ENCODE measurements at places on chromosomes 1 and 21.

DNA sequence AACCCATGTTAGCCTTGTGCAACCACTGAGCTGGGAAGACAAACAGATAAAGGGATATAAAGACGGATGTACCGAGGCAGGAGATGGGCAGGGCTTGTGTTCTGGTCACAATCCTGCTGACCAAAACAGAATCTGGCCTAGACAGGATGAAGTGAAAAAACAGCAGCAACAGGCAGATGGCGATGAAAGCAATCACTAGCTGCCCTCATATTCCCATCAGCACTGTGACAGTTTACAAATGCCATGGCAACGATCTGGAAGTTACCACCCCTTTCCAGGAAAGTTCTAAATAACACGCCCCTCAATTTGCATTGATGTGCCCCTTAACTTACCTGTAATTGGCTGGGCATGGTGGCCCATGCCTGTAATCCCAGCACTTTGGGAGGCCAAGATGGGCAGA, 40.6 kb upstream of the CD46 start:
- peak; percentile 35 for DNase-seq

DNA sequence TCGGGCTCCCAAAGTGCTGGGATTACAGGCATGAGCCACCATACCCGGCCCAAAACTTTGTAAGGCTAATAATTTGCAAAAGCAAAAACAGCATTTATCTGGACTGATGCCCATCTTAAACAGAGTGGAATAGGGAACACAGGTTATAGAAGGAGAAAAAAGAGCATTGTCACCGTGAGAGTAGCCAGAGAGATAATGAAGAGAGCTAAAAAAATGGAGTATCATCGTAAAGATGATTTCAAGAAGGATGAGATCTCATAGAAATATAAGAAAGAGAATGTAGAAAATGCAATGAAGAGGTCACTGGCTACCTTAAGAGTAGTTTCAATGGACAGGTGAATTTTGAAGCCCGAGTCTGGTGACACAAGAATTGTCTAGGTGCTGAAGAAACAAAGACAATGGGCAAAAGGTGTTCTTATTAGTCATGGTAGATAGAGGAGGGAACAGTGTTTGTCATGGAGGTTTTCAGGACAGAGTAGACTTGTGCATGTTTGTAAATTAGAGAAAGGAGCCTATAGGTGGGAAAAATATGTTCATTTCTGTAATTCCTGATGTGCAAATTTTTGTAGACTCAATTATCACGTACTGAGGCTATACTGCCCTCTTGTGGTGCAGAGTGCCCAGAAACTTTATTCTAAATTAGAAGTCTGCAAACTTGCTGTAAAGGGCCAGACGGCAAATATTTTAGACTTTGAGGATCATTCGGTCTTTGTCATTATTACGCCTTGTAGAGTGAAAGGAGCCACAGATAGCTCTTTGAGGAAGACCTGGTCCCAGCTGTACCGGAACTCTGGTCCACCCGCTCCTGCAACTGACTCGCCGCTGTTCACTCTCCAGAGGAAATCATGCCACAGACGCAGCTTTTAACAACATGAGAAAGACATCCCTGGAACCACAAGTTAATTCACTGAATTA, 8.1 kb upstream of the TMEM183A start:
- DNase-seq: peak; percentile 24

DNA sequence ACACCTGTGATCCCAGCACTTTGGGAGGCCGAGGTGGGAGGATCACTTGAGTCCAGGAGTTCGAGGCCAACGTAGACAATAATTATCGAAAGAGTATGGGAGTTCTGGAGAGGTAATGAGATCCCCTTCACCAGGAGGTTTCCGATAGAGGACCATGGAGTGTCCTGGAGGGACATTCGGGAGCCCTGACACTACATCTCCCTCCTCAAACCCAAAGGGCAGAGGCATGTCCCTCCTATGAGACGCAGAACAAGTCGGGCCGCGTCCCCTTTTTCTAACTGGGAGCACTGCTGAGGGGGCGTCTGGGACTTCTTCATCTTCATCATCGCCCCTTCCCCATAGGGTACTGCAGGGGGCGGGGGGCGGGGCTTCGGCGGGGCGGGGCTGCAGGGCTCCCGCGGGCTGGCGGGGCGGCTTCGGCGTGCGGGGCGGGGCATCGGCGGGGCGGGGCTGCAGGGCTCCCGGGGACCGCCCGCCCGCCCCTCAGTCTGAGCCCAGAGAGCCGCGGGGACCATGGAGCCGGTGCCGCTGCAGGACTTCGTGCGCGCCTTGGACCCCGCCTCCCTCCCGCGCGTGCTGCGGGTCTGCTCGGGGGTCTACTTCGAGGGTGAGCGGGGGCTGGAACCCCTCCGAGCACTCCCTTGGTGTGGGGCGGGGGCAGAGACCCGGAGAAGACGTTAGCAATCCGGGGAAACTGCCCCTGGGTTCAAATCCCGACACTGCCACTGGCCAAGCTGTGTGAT, at the start of gene THEMIS2:
Gene THEMIS2 (plus strand): TSS at position 486 of the 743 bp plus-strand sequence. CDS start 28 bp downstream, at position 514.
- peak; percentile 46 for DNase-seq

GRCh38 chr1:114009393-114009792, 30.1 kb downstream of the OLFML3 start:
- DNase-seq: peak; percentile 60

- no peak for DNase-seq
Measured at GRCh38 chr1:85124091-85124490, 75.8 kb upstream of the MCOLN3 start.

GRCh38 chr1:6745073-6745472, 40.2 kb upstream of the CAMTA1 start:
- DNase-seq: no peak

DNA sequence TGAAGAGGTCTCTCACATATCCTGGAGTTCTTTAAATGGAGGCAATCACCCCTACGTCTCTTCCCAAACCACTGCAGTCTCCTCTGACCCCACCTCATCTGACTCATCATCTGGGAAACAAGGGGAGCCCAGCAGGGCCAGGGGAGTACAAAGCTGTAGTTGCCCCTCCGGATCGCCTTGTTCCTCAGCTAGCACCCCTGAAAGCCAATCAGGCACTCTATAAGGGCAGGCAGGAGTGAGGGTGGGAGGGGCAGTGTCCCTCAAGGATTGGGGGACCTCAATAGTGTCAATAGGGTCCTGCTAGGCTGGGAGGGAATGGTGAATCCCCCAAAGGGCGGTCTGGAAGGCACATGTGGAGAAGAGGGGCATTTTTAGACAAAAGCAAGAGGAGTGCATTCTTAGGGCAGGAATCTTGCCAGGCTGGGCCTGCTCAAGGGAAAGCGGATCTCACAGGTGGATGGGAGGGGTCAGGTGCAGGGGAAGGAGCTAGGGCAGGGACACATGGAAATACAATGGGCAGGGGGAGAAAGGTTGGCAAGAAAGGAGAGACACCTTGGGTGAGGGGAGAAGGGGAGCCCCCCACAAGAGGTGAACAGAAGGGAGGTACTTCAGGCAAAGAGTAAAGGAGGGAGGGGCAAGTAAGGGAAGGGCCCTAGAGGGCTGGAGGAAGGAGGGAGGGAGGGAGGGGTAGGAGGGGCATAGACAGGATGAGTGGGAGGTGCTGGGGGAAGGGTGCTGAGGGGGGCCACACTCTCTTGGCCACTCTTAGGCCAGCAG, 5.8 kb downstream of the SHISA4 start:
- no peak for DNase-seq

DNA sequence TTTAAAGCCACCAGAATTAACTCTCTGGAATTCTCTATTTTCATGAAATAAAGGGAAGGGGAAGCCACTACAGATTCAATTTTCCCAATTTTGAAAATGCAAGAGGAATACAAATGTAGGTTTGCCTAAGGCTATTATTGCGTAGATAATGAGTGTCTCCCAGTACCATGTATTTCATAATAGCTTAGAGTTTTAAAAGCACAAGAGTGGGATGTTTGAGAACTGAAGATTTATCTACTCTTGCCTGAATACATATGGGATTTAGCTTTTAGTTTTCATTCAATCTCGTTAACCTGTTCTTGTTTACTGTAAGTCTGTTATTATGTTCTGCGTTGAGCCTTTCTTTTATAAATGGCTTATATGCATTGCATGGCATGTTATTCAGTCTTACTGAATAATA, 795.1 kb downstream of the BRINP3 start:
- no peak for DNase-seq

GRCh38 chr21:44506279-44507255, 33.4 kb downstream of the KRTAP10-1 start:
- no peak for DNase-seq

DNA sequence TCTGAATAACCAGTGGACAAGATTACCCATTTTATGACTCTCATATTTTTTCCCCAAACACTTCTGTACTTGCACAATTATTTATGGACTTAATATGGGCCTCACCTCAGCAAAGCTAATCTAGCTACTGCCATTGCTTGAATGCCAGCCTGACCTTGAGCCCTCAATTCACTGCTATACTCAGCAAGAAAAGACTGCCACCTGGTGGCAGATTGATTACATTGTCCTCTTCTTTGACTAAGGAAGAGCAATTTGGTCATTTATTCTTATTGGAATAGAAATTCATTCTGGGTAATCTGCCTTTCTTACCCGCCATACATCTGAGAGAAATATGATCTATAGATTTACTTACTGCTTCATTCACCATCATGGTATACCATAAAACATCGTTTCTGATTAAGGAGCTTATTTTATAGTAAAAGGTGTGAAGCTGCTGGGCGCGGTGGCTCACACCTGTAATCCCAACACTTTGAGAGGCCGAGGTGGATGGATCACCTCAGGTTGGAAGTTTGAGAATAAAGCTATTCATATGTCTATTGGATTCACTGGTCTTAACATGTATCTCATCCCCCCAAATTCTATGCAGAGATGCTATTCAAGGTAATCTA, 32.9 kb upstream of the DIPK1A start:
- peak; percentile 75 for DNase-seq
